A549 treated with DMSO at 1 μM for 4 hours (cell line): ENCODE measurements at places on chromosomes 7 and 10. TPM values are rescaled to one million over a fixed set of nuclear protein-coding genes. Genes with fewer than 3 reads are reported as not detected.

The PIK3AP1 gene
- 0.62 to 0.92 TPM (median 0.71 TPM) in 5 replicates for total RNA-seq

The EN2 gene
- 0.47 to 1.3 TPM (median 0.99 TPM) in 5 replicates for total RNA-seq

The ADCK2 gene
- 14.3 to 19.5 TPM (median 18.0 TPM) in 5 replicates for total RNA-seq

The TRIM73 gene
- total RNA-seq = 2.3 to 3.1 TPM (median 2.5 TPM) in 5 replicates

The PRKCQ gene
- 4.2 to 4.9 TPM (median 4.5 TPM) in 5 replicates for total RNA-seq

The ACSM6 gene
- total RNA-seq = not detected in 5 replicates

The ASZ1 gene
- total RNA-seq = not detected in 5 replicates

The LRRC17 gene
- 0.05 to 0.10 TPM (median 0.08 TPM) in 3 of 5 replicates, not detected in the others for total RNA-seq

The SEMA3A gene
- total RNA-seq = 6.3 to 8.3 TPM (median 7.9 TPM) in 5 replicates

The LIPK gene
- not detected in 5 replicates for total RNA-seq

The PWWP2B gene
- total RNA-seq = 11.6 to 18.6 TPM (median 16.6 TPM) in 5 replicates

The PNLIPRP3 gene
- 0.03 TPM in 1 of 5 replicates, not detected in the others for total RNA-seq

The SPDYE16 gene
- total RNA-seq = 0.10 TPM in 1 of 5 replicates, not detected in the others

The GSTO2 gene
- total RNA-seq = 1.7 to 3.5 TPM (median 2.5 TPM) in 5 replicates

The HSPA14 gene
- total RNA-seq = 43.5 to 53.5 TPM (median 49.2 TPM) in 5 replicates

The CAV1 gene
- 403 to 499 TPM (median 459 TPM) in 5 replicates for total RNA-seq

The IGFBP3 gene
- total RNA-seq = 190 to 302 TPM (median 256 TPM) in 5 replicates

The IKZF5 gene
- total RNA-seq = 5.4 to 7.6 TPM (median 6.6 TPM) in 5 replicates

The NYAP1 gene
- total RNA-seq = 0.52 to 1.1 TPM (median 0.85 TPM) in 5 replicates

The WDR37 gene
- total RNA-seq = 7.7 to 9.0 TPM (median 7.9 TPM) in 5 replicates

The OPN1SW gene
- total RNA-seq = not detected in 5 replicates

The H2BK1 gene
- not detected in 5 replicates for total RNA-seq

The GRM8 gene
- total RNA-seq = 0.06 to 0.21 TPM in 2 of 5 replicates, not detected in the others

The HOXA6 gene
- 0.71 to 2.5 TPM (median 1.8 TPM) in 5 replicates for total RNA-seq

The AZGP1 gene
- total RNA-seq = 0.23 TPM in 1 of 5 replicates, not detected in the others

The CHCHD3 gene
- total RNA-seq = 83.3 to 88.3 TPM (median 86.4 TPM) in 5 replicates

The SH2D4B gene
- 0.02 to 0.08 TPM (median 0.06 TPM) in 3 of 5 replicates, not detected in the others for total RNA-seq

The HYAL4 gene
- 0.07 TPM in 1 of 5 replicates, not detected in the others for total RNA-seq

The CYP2C18 gene
- 0.07 to 0.08 TPM in 2 of 5 replicates, not detected in the others for total RNA-seq

The ACSL5 gene
- 0.13 to 0.27 TPM (median 0.21 TPM) in 5 replicates for total RNA-seq

The PAPOLB gene
- not detected in 5 replicates for total RNA-seq

The COL1A2 gene
- 0.03 to 0.16 TPM in 2 of 5 replicates, not detected in the others for total RNA-seq

The TRIM50 gene
- not detected in 5 replicates for total RNA-seq

The TWIST1 gene
- 2.6 to 4.6 TPM (median 3.9 TPM) in 5 replicates for total RNA-seq

The SORCS3 gene
- not detected in 5 replicates for total RNA-seq

The CNPY1 gene
- not detected in 5 replicates for total RNA-seq

The CYP3A4 gene
- total RNA-seq = not detected in 5 replicates

The FGFR2 gene
- total RNA-seq = 0.36 to 0.52 TPM (median 0.45 TPM) in 5 replicates

The ZNF37A gene
- total RNA-seq = 5.1 to 8.2 TPM (median 5.9 TPM) in 5 replicates

The IFRD1 gene
- 33.0 to 37.9 TPM (median 33.5 TPM) in 5 replicates for total RNA-seq

The ALOX5 gene
- 0.13 to 0.66 TPM (median 0.28 TPM) in 5 replicates for total RNA-seq

The SPAM1 gene
- total RNA-seq = not detected in 5 replicates

The EPHB6 gene
- total RNA-seq = 0.26 to 0.83 TPM (median 0.79 TPM) in 5 replicates

The CRYGN gene
- total RNA-seq = not detected in 5 replicates

The CDHR1 gene
- 0.06 to 0.13 TPM (median 0.08 TPM) in 5 replicates for total RNA-seq

The OLAH gene
- not detected in 5 replicates for total RNA-seq
